ENCODE measurements at places on chromosomes 7 and 10.

DNA sequence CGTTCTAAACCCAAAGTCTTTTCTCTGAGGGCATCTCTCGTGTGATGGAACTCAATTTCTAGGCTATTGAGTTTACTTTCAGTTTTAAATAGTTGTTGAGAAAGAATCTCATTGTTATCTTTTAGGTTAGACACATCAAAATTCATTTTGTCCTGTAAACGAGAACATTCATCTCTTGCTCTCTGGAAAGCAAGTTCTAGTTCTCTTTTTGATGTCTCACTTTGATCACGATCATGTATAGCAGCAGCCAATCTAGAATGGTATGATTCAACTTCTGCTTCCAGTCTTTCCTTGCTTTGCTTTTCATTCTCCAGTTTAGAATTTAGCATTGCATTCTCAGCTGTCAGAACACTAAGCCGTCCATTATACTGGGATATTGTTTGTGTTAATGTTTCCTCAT, 65.1 kb downstream of the ANKRD26 start:
- DNase-seq, result peak; percentile 8

GRCh38 chr10:131943021-131943814, 38.5 kb downstream of the BNIP3 start:
- DNase-seq, result no peak

DNA sequence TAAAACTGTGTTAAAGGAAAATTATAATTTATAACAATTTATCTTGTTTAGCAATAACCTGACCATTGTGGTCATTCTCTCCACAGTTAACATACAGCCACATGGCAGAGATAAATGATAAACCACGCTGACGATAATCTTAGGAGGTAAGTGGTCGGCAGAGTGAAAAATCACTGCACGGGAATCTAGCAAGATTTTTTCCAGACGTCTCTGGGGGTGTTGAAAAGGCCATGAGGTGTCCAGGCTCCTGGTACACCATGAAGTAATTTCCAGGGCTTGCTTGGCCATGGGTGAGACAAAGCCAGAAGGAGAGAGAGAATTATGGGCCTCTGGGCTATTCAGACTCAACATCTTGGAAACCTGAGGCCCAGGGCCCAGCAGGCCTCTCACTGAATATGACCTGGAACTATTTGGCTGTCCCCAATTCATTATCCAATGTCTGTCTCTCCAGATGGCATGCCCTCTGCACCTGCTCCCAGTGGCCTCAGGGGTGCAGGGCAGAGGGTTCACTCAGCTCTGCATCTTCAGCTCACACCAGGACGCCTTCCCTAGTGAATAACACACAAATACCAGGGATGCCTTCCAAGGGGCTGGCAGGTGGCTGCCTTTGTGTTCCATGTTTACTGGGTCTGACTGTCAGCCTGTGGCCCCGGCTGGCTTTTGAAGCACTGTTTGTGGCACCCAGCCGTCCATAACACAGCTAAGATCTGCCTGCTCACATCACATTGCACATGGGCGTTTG, 590.4 kb upstream of the PFKP start:
- no peak for DNase-seq

DNA sequence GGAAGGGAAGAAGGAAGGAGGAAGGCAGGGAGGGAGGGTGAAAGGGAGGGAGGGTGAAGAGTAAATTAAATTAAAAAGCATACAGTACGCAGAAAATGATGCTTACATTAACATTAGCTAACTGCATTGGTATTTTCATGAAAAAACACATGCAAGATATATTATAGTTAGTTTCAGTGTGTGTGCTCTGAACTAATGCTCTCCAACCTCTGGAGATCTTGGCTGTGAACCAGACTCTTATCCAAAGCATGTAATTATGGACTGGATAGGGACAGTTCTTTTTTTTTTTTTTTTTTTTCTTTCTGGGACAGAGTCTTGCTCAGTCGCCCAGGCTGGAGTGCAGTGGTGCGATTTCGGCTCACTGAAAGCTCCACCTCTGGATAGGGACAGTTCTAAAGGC, 357.0 kb downstream of the FRMD4A start:
- DNase-seq, result no peak

DNA sequence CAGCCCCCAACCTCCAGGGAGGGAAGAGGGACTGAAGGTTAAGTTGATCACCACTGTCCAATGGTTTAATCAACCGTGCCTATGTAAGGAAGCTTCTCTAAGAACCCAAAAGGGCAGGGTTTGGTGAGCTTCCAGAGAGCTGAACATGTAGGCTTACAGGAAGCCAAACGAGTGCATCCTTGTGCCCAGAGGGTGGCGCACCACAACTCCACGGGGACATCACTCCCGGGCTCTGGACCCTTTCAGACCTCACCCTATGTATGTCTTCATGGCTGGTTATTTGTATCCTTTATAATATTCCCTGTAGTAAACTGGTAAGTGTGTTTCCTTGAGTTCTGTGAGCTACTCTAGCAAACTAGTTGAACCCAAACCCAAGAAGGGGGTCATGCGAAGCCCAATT, 11.5 kb upstream of the NFKB2 start:
- DNase-seq, result no peak

DNA sequence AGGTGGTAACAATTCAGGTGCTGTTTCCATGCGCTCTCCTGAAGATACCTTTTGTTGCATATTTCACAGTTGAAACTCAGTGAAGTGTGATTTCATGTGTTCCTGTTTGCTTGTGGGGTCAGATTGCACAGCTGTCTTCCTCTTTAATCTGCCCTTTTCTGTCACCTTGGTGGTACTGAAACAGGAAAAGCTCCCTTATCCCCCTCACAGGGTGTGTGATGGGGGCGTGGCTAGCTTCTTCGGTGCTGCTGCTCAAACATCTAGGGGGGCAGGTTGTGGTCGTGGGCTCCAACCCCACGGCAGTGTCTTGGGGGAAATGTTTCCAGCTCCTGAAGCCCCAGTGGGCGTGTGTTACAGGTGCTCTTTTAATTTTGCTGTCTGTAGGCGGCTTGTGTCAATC, 107.4 kb upstream of the KLF14 start:
- DNase-seq, result no peak

DNA sequence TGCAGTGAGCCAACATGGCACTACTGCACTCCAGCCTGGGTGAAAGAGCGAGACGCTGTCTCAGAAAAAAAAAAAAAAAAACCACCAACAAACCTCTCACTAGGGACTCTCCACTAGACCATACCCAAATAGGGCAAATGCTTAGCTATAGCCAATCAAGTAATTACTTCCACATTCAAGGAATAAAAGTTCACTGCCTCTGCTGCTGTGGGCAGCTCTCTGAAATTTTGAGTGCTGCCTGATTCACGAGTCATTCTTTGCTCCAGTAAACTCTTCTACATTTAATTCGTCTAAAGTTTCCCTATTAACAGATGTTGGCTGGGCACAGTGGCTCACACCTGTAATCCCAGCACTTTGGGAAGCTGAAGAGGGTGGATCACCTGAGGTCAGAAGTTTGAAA, 4.7 kb upstream of the NRBF2 start:
- no peak for DNase-seq

GRCh38 chr7:11054033-11054432, 80.4 kb downstream of the PHF14 start:
- DNase-seq, result no peak

- DNase-seq, result no peak
Observed at GRCh38 chr7:157276091-157276561, 60.7 kb upstream of the DNAJB6 start.

DNA sequence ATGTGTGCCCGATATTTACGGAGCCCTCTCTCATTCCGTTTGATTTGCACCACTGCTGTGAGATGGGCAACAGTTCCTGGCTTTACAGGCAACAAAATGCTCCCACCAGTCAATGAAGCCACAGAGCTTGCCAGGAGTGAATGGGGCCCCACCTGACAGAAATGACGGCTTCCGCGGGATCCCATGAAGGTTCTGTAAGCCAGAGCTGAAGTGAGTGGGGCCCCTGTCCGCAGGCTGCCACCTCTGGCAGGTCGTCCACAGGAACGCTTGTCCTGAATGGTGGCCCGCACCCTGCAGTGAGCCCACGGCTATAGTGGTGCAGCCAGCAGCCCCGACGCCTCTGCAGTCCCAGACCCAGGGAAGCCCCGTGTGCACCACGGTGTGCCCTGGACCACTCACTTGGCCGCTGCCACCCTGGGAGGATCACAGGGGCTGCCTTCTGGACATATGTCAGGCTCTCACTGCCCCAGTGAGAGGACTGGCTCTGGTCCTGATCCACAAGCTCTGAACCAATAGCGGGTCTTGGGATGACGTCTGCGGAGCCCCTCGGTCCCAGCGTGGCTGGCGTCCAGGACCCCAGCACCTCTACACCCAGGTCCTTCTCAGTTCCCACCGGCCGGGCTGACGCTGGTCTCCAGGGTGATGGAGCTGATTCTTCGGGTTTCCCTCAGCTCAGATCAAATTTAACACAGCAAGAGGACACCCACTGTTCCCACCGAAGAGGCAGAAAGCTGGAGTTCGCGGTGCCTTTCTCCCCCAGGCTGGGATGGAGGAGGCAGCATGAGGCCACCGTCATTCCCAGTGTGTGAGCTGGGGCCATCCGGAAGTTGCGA, 511.9 kb downstream of the DNAJB6 start:
- no peak for DNase-seq

- DNase-seq, result peak; percentile 41
Observed at GRCh38 chr10:61752111-61753011, 89.6 kb downstream of the CABCOCO1 start.

- no peak for DNase-seq
Observed at GRCh38 chr7:156155988-156156733, 343.9 kb upstream of the SHH start.

DNA sequence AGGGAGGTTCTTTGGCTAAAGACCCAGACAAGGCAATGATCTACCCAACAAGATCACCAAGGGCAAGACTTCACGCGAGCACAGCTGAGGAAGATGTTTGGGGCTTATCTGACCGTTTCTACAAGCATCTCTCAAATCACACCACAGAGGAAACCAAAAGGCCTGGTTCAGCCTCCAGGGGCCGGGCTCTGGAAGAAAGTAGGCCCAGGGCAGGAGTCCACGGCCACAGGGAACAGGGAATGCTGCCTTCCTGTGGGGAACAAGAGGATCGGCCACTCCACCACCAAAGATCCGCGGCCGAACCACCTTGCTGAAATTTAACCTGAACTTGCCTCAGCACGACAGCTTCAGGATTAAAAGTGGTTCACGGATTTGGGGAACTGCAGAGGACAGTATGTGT, 332.5 kb downstream of the PTPRN2 start:
- DNase-seq, result no peak

DNA sequence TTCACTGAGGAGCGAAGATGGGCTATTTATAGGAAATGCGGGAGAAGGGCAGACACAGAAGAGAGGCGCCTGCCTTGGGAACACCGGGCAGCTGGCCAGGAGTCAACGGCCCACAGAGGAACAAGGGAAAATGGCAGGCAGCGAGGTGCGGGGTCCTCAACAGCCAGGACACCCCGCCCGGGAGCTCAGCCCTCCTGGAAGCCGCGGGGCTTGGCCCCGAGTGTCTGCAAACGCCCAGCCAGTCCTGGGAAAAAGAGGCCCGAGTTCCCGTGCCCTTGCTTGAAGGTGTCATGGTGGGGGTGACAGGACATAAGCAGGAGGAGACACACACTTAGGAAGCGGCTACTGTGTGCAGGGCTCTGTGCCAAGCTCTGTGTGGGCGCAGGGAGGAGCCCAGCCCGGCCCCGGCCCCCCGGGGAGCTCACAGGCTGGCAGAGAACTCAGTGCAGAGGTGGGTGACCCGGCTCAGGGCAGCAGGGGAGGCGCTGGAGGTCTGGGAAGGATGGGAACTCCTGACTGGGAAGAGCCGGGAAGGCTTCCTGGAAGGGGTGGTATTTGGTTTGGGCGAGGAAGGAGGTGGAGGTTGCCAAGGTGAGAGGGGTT, 79.9 kb downstream of the ELFN1 start:
- no peak for DNase-seq

GRCh38 chr7:110587294-110587693, 503.6 kb upstream of the LRRN3 start:
- DNase-seq, result no peak

DNA sequence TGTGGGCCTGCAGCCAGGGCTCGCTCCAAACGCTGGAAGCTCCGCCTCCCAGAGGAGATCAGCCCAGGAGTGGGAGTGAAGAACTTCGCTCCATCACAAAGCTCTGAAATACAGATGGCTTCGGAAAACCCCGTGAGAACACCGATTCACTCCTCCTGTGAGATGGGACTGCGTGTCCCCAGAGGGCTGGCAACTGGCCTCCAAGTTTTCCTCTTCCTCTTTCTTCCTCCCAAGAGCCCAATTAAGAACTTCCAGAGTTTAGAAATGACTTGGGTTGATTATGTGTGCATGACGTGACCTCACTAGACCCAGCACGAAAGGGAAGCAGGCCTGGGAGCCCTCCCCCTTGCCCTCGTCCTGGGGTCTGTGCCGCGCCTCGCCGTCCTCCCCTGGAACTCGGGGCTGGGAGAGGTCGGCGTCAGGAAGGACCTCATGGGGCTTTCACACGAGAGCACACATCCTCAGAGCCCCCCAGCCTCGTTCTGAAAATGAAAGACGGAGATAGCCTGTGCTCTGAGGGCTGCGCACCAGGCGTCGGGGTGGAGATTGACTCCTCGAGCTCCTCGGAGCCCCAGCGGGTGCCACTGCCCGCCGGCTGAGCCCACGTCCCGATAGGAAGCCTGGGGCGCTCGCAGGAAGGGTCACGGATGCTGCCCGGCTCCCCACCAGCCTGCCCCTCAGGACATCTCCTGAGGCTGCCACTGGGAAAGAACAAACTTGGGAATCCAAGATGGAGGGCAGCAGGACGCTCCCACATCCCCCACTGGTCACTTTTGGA, 37.8 kb downstream of the PTPRN2 start:
- DNase-seq, result no peak

- no peak for DNase-seq
Observed at GRCh38 chr10:71127104-71127503, 85.3 kb upstream of the UNC5B start.

DNA sequence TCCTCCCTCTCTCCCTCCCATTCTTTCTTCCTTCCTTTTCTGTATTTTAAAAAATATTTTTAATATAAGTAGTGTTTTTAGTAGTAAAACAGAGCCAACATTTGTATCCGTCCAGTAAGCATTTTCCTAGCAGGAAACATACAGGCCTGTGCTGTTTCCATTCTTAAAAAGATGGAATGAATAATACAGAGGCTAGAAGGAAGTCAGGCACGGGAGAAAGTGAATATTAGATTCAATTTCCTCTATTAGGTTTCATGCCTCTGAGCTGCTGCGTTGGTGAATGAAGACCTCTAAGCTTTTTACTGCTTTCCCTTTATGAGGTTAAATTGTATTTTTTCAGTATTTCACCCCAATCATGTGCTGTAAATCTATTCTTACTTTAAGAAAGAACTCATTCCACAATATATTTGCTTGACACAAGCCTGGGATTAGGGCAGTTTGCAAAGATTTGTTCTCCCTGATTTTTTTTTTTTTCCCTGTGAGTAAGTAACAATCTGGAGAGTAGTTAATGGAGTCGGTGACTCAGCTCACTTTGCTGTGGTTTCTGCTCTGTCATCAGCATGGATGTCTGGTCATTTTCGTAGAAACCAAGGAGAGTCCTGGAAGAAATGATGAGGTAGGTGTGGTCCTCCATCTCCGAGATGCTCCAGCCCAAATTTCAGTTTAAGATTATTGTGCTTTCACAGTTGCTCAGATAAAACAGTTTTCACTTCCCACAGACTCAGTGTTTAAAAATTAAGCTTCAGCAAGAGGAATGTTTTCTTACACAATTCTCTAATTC, 76.1 kb upstream of the PITRM1 start:
- DNase-seq, result peak; percentile 11

Data from activated CD4-positive, alpha-beta T cell treated with anti-CD3 and anti-CD28 coated beads, Interleukin-2, Interleukin-4, amounts not matched to agents 100 ng/mL and 50 ng/mL, durations not matched to agents 16 hours and 8 hours (primary cell).